ENCODE measurements at places on chromosomes 4 and X. TPM values are rescaled to one million over a fixed set of nuclear protein-coding genes. Genes with fewer than 3 reads are reported as not detected.

GRCh38 chr4:181938631-181939030 lies 304.6 kb upstream of the TENM3 start:
- no peaks in the 10 kb centered on the region for H3K27me3 ChIP-seq
- H3K27ac ChIP-seq: no peak overlapping the region
- no peaks in the 10 kb centered on the region for H3K36me3 ChIP-seq
- DNase-seq: no peak
- H3K4me3 ChIP-seq: no peak overlapping the region

DNA sequence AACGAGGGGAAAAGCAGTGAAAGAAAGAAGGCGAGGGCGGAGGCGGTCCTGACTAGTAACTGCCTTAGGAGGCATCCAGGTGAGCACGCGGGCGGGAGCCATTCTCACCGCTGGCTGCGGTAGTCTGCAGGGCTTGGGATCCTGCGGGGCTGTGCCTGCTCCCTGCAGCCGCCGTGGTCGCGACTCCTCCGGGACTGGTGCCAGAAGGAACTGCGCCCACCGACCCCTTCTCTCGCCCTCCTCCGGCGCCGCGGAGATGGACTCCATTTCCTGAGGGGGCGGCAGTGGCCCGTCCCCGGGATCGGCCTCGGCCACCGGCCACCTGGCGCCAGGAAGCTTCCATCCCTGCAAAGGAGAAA lies 543 bp downstream of the NFXL1 start:
- no peaks in the 10 kb centered on the region for H3K27me3 ChIP-seq
- H3K27ac ChIP-seq: peak overlapping the region; percentile 85
- DNase-seq: peak; percentile 66
- H3K4me1 ChIP-seq: no peaks in the 10 kb centered on the region
- peak overlapping the region; percentile 68 for H3K4me3 ChIP-seq

DNA sequence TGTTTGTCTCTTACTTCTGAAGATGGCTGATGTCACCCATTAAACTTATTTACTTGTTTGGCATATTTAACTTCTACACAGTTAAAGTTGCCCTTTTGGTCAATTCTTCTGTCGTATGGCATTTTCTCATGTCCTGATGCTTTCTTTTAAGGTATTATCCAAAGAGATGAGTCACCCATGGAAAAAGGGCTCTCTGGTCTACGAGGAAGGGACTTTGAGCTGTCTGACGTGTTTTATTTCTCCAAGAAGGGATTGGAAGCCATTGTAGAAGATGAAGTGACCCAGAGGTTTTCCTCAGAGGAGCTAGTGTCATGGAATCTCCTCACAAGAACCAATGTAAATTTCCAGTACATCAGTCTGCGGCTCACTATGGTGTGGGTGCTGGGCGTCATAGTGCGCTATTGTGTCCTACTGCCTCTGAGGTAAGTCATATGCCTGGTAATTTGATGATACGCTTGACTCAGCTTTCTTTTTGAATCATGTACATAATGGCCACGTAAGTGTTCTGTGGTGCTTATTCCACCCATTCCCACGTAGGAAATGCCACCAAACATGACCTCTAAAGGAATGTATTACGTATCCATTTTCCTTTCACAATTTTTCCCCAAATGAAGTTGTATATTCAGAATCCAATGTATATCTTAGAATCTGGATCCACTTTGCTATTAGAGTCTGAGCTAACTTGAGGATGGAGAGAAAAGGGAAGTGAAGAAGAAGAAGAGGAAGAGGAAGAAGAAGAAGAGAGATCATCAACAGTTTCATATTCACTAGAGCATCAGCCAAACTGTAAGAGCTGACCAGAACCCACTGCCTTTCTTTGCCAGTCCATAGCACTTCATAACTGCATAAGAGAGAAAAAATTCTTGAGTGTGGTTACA lies 45.7 kb downstream of the GPAT3 start:
- H3K4me1 ChIP-seq: no peaks in the 10 kb centered on the region
- no peaks in the 10 kb centered on the region for H3K36me3 ChIP-seq
- no peak overlapping the region for H3K4me3 ChIP-seq

DNA sequence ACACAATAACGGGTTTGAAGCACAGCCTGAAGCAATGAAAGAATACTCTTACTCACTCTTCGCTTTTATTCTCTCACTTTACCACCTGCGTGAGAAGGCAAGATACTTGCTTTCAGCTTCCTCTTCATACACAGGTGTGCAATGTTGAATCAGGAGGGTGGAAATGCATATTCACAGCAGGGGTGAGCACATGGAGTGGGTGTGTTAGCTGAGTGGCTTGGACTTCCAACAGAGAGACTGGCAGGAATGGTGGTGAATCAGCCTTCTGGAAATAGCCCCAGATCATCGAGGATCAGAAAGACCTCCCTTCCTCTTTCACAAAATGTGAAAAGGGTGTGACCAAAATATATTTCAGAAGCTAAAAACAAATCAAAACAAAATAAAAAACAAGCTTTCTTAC lies 521.2 kb downstream of the STIM2 start:
- H3K36me3 ChIP-seq: no peaks in the 10 kb centered on the region
- no peaks in the 10 kb centered on the region for H3K27me3 ChIP-seq
- no peak overlapping the region for H3K27ac ChIP-seq
- DNase-seq: no peak
- H3K4me3 ChIP-seq: no peak overlapping the region

DNA sequence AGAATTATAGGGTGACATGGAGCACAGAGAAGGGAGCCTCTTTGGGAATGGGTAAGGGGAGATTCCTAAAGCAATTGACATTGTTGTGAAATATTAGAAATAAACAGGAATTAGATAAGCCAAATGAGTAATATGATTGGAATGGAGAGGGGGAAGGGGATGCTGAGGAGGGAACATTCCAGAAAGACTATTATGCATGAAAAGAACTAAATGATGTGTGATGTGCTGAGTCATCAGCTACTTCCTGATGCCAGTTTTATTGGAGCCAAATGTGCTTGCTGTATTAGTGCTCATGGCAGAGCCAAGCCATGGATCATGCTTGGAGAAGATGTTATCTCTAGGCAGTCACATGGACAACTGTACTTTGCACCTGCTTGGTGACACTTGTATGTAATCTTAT lies 189.0 kb upstream of the HCCS start:
- H3K36me3 ChIP-seq: no peaks in the 10 kb centered on the region
- H3K4me1 ChIP-seq: no peaks in the 10 kb centered on the region
- H3K4me3 ChIP-seq: no peak overlapping the region

DNA sequence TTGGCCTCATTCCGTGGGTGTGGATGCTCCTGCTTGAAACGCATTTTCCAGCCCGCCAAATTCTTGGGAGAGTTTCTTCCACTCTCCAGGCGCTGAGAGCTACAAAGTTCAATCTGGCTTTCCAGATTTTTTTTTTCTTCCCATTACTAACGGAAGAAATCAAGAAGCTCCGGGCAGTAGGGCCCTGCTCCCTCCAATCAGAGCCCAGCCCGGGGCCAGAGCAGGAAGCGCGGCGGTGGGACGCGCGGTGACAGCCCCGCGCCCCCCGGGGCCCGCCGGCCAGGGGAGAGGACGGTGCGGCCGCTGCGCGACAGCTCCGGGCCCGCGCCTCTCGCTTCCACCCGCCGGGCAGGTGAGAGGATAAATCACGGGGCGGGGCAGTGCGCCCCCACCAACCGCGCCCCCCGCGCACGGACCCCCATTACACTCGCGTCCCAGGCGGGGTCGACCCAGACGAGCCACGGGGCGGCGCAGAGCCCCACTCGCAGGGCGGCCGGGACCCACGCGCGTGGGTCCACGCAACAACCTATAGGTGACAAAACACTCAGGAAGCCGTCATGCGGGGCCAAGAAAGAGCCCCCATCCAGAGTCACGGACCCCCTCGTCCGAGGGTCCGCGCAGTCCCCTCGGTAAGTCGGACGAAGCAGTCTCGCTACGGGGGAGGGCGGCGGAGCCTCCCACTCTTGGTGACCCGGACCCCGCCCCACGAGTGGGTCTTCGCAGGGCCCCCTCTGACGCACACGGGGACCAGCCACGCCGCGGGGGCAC lies 868 bp downstream of the AFAP1 start:
- DNase-seq: no peak
- H3K36me3 ChIP-seq: peaks cover 2% of the 10 kb centered on the region
- no peaks in the 10 kb centered on the region for H3K4me1 ChIP-seq
- peak overlapping the region; percentile 81 for H3K4me3 ChIP-seq
- H3K27ac ChIP-seq: peak overlapping the region; percentile 94

DNA sequence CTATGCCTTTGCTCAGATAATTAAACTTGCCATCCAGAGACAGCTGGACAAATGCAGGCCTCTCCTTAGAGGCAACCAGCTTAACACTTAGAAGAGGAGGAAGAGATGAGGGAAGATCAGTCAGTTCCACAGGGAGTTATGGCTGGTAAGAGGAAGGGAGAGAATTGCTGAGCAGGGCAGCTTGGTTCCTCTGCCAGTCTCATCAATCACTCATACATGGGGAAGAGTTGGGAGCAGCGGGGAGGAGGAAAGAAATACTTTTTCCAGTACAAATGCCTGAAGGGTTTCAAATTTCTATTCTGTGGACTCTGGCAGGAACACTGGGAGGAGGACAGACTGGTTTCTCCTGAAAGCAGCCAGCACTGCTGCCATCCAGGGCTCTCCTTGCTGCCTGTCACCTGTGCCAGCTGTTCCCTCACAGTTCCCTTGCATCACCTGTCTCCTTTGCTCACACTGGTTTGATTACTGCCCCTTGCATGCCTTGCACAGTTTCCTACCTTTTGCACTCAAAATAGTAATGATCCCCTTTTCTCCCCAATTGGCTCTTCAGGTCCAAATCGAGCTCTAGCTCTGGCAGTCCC lies 59.5 kb downstream of the PGRMC2 start:
- H3K27me3 ChIP-seq: no peaks in the 10 kb centered on the region
- DNase-seq: no peak
- H3K4me3 ChIP-seq: no peak overlapping the region
- no peaks in the 10 kb centered on the region for H3K4me1 ChIP-seq
- no peaks in the 10 kb centered on the region for H3K36me3 ChIP-seq

DNA sequence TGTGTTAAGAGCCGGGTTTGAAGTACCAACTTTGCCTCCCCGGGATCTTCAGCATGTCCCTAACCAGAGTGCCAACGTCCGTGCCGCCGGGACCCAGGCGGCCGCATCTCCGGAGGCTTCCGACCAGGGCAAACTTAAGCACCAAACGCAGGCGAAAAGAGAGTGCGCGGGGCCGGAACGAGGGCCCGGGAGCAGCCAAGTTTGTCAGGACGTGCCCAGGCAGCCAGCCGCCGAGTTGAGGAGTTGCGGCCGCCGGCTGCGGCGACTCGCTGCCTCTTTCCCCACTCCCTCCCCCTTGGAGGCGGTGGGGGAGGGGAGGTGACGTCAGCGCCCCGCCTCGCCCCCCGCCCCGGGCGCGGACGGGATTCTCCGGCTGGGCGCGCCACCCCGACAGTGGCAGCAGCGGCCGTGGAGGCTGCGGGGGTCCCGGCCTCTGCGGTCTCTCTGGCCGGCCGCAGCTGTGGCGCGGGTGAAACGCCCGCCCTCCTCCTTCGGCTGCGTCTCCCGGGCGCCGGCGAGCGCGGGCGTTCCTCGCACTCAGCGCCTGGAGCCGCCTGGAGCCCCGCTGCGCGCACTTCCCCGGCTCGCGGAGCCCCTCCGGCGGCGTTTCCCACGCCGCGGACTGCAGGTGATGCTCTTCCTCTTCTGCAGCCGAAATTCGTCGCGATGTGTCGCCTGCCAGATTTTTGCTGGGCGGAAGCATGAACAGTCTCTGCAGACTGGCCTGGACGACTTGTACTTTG lies 2.9 kb upstream of the FAT1 start:
- no peaks in the 10 kb centered on the region for H3K36me3 ChIP-seq
- H3K4me1 ChIP-seq: peaks cover 5% of the 10 kb centered on the region
- H3K27ac ChIP-seq: peak overlapping the region; percentile 97
- H3K27me3 ChIP-seq: no peaks in the 10 kb centered on the region

GRCh38 chr4:8795140-8795539 lies 76.5 kb downstream of the HMX1 start:
- no peaks in the 10 kb centered on the region for H3K4me1 ChIP-seq
- H3K27me3 ChIP-seq: no peaks in the 10 kb centered on the region
- no peak overlapping the region for H3K4me3 ChIP-seq
- no peaks in the 10 kb centered on the region for H3K36me3 ChIP-seq

GRCh38 chrX:67922966-67923365 lies 379.1 kb downstream of the AR start:
- no peaks in the 10 kb centered on the region for H3K4me1 ChIP-seq
- H3K27me3 ChIP-seq: no peaks in the 10 kb centered on the region
- H3K4me3 ChIP-seq: no peak overlapping the region

GRCh38 chrX:132184871-132185270 lies 34.4 kb downstream of the RAP2C start:
- H3K4me1 ChIP-seq: no peaks in the 10 kb centered on the region
- H3K36me3 ChIP-seq: no peaks in the 10 kb centered on the region
- no peak overlapping the region for H3K4me3 ChIP-seq
- no peak for DNase-seq

DNA sequence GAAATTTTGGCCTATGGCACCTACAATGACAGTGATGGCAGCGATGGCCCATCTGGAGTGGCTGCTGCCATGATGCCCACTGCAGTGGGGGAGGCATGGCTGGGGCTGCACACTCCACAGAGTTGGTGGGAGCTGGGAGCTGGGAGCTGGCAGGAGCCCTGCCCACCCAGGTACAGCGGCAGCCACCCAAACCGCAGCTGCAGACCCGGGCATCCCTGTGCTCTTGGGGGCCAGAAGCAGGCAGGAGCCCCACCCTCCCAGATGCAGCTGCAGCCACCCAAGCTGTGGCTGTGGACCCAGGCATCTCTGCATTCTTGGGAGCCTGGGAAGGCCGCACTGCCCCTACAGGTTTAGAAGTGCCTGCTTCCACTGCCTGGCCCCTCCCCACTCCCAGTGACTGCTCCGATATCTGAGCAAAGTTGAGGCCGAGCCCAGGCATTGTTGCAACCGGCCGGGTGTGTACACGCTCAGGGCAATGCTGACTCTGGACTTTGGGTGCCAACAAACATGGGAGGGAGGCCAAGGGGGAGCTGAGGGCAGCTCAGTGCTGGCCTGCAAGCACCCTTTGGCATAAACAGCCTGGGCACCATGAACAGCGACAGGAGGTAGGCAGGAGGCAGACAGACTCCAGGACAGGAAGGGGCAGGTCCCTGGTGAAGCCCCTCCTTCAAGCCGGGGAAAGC lies 82.8 kb downstream of the PPP4R3C start:
- H3K4me1 ChIP-seq: no peaks in the 10 kb centered on the region
- DNase-seq: no peak
- H3K36me3 ChIP-seq: no peaks in the 10 kb centered on the region
- no peak overlapping the region for H3K27ac ChIP-seq

GRCh38 chrX:110444996-110445395 lies 86.3 kb downstream of the RTL9 start:
- no peaks in the 10 kb centered on the region for H3K27me3 ChIP-seq
- H3K4me1 ChIP-seq: no peaks in the 10 kb centered on the region
- no peak for DNase-seq
- H3K4me3 ChIP-seq: no peak overlapping the region
- H3K36me3 ChIP-seq: no peaks in the 10 kb centered on the region

GRCh38 chr4:654503-654845 lies 19.6 kb downstream of the ATP5ME start:
- no peak for DNase-seq
- H3K4me3 ChIP-seq: no peak overlapping the region
- no peak overlapping the region for H3K27ac ChIP-seq
- no peaks in the 10 kb centered on the region for H3K27me3 ChIP-seq

GRCh38 chrX:112774651-112775293 lies 65.9 kb downstream of the AMOT start:
- DNase-seq: no peak
- no peaks in the 10 kb centered on the region for H3K36me3 ChIP-seq
- H3K4me1 ChIP-seq: no peaks in the 10 kb centered on the region
- H3K27ac ChIP-seq: no peak overlapping the region

INPP4B gene
- total RNA-seq: 48.7 TPM

CXCL11 gene
- not detected for total RNA-seq

SMIM10 gene
- not detected for total RNA-seq

SLC38A5 gene
- total RNA-seq: 10.6 TPM

SSX1 gene
- not detected for total RNA-seq

CYSLTR1 gene
- total RNA-seq: 1.5 TPM

PAK3 gene
- total RNA-seq: 8.3 TPM
